ENCODE measurements at places on chromosomes 5 and 9. TPM values are rescaled to one million over a fixed set of nuclear protein-coding genes. Genes with fewer than 3 reads are reported as not detected.

GRCh38 chr5:137570070-137570469, 70.9 kb upstream of the SPOCK1 start:
- no peak for ATAC-seq

The SLC1A1 gene
- total RNA-seq: 1.1 TPM

DNA sequence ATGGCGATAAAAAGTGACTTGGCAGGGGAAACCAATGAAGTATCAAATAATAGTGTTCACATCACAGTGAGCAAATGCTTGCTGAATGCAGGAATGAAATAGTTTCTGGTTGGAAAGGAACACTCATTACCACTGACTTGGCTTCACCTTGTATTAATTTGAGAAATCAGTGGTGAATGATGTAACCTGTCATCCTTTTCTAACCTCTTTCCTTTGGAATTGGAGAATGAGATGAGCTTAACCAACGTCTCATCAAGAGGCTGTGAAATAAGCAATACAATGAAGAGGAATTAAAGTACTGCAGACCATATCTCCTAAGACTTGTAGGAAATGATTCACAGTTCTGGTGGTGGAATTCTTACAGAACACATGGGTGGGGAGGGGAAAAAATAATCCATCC, 192.2 kb downstream of the DMAC1 start:
- ATAC-seq: no peak

DNA sequence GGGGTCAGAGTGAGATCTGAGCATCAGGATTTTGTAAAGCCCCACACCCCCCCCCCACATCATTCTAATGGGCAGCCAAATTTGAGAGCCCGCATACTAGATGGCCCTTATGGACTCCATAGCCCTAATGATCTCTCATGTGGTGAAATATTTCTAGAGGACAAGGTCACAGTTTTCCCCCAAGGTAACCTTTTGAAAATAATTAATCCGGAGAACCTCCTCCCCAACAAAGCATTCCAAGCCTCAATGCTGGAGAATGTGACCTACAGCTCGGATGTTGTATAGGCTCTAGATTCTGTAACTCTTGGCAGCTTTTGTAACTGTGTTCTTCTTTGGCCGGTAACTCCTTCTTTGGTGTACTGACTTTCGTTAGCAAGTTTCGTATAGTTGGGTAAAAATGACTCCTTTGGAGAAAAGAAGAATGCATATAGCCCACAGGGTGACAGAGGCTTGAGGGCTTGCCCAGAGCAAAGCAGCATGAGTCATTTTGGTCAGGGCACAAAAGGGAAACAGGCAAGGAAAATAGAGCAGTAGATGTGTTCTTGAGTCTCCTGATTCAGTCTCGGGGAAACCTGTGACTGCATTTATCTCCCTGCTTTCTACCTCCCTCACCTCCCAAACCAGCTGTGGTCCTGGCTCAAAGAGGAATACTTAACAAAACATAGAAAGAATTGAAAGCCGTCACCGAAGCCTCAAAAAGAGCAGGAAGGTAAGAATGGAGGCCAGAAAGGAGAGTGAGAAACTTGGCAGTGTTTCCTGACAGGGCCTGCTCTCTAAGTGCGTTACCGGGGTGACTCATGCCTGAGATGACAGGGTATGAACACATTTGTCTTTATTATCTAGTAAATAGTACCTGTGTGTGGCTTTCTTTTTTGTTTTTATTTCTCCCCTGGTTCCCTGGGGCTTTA, 6.6 kb upstream of the XPA start:
- ATAC-seq: peak; percentile 87

The ERAP2 gene
- 12.0 TPM for total RNA-seq

GRCh38 chr5:71887680-71888079, 168.6 kb downstream of the CARTPT start:
- peak; percentile 44 for ATAC-seq

The EIF4EBP3 gene
- total RNA-seq: 21.5 TPM

- ATAC-seq: no peak
Measured at GRCh38 chr5:171492781-171493180, 73.3 kb downstream of the FGF18 start.

- ATAC-seq: no peak
Measured at GRCh38 chr9:129932303-129933151, 97.3 kb downstream of the USP20 start.

- ATAC-seq: no peak
Measured at GRCh38 chr5:142597546-142598337, 88.1 kb downstream of the FGF1 start.

DNA sequence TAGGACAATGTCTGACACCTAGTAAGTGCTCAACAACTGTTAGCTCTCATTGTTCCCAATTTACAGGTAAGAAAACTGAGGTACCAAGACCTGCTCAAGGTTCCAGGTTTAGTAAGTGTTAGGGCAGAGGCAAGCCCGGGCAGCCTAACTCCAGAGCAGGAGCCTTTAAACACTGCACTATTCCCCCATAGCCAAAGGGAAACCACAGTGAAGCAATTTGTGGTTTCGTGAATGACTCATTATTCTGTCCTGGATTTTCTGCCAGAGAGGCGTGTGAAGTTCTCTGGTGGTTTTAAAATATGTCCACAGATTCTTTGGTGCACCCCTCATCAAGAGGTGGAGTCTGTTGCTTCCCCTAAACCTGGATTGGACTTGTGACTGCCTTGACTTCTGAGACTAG, 1.0 kb upstream of the MCC start:
- ATAC-seq: peak; percentile 47

GRCh38 chr5:115402822-115403577, 106.5 kb upstream of the CCDC112 start:
- peak; percentile 62 for ATAC-seq

DNA sequence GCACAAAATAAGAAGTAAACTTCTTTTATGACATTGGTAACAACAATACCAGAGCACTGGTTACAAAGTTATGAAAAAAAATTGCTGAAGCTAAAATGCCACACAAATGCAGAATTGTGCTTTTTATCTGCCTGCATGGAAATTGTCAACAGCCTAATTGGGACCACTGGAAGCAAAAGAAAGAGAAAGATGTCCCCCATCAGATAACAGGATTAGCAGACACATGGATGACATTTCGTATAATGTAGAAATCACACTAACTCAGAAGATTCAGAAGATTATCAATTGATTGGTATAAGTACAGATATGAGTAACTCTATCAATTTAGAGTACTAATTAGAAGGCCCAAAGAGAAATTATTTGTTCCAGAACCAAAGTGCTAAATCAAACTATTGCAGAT, 19.1 kb upstream of the FRMD3 start:
- ATAC-seq: no peak

- ATAC-seq: no peak
Measured at GRCh38 chr5:158819840-158820620, 279.7 kb downstream of the EBF1 start.

GRCh38 chr5:10498350-10498749, 56.7 kb downstream of the ROPN1L start:
- no peak for ATAC-seq

The DDX4 gene
- not detected for total RNA-seq

GRCh38 chr5:129593525-129593924, 133.4 kb downstream of the ADAMTS19 start:
- ATAC-seq: no peak

The IARS1 gene
- total RNA-seq: 78.8 TPM

The MATR3 gene
- total RNA-seq: 312 TPM

GRCh38 chr5:76365561-76365960, 37.5 kb upstream of the IQGAP2 start:
- no peak for ATAC-seq

DNA sequence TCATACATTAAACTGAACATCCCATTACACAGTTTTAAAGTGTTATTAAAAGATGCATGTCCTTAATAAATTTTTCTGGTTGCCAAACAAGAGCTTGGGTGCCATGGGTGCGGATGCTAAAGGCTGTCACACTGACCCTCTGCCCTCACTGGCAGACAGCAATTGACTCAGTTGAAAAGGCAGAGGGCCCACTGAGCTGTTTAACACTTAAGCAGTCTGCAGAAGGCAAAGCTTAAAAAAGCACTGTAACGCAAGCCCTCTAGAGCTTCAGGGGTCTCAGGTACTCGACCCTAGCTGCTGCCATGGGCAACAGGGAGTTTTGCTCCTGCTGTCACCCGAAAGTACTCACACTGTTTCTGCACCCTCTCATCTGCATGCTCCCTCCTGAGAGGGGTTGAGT, 726.4 kb upstream of the TYRP1 start:
- ATAC-seq: no peak

The CDC25C gene
- not detected for total RNA-seq

The BAAT gene
- not detected for total RNA-seq

DNA sequence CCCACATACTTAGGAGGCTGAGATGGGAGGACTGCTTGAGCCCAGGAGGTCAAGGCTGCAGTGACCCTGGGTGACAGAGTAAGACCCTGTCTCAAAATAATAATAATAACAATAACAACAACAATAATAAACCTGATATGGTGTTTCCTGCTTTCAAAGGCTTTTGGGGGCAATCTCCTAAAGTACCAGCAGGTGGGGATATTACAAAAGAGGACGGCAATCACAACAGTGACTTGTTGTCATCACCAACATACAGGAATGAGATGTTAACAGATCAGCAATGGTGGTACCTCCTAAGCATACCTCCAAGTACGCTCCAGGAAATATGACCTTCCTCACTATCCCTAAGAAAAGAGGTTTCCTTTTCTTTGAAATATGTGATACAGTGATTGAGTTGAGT, 91.1 kb upstream of the RNF180 start:
- ATAC-seq: no peak

The TMEM215 gene
- total RNA-seq: not detected

The AGXT2 gene
- total RNA-seq: not detected

The AGPAT2 gene
- total RNA-seq: 28.8 TPM

The MUSK gene
- total RNA-seq: 2.9 TPM

The C5 gene
- 2.7 TPM for total RNA-seq

GRCh38 chr5:135355169-135355568, 43.9 kb downstream of the MACROH2A1 start:
- ATAC-seq: no peak
